ENCODE measurements at places on chromosomes 1 and 21.

DNA sequence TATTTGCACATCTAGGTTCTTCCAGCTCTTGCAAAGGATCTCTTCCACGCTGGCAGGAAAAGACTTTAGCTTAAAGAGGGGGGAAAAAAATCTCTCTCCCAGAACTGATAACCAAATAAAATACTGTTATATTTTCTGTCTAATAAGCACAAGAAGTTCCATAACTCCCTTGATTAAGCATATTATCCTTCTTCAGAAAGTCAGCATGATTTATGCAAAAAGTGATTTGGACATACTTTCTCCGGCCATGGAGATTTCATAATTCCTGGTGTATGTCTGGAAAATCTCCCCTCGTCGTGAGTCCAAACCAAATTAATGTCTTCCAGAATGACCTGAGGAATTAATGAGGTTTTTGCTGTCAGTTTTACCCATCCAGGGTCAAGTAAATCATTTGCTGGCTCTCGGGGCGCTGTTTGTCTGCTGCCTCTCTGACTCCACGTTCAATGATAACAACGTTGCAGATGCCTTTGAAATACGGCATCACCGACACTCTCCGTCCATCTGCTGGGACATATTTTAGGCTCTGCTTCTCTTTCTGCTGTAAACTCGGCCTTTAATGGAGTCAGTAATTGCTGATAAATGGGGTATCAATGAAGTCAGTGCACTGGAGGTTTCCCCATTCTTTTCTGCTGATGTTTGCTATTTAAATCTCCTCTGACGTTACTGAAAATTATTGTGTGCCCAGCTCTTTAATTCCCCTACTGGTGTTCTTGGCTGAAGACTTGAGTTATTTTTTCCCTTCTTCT lies 112.9 kb downstream of the HLX start:
- no peak for DNase-seq

DNA sequence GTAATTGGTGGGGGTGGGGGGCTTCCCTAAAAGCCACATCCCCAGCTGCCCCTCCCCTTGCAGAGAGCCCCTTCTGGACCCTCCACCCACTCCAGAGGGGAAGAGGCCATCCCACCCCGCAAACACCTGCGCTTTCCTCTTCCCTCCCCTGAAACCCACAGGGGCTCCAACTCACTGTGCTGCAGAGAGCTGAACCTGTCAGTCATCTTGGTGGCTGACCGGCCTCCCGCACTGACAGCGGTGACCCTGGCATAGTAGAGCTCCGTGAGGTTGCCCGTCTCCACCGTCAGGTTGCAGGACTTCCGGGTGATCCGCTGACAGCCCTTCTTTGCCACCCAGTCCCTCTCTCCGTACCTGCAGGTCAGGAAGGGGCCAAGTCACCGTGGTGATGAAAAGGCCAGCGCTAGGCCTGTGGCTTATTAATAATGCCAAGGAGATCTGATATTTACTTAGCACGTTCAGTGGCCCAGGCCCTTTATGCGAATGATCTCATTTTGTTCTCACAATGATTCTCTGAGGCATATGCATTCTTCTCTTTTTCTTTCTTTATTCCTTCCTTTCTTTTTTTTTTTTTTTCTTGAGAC lies 5.9 kb downstream of the IL22RA1 start:
- DNase-seq, result no peak

DNA sequence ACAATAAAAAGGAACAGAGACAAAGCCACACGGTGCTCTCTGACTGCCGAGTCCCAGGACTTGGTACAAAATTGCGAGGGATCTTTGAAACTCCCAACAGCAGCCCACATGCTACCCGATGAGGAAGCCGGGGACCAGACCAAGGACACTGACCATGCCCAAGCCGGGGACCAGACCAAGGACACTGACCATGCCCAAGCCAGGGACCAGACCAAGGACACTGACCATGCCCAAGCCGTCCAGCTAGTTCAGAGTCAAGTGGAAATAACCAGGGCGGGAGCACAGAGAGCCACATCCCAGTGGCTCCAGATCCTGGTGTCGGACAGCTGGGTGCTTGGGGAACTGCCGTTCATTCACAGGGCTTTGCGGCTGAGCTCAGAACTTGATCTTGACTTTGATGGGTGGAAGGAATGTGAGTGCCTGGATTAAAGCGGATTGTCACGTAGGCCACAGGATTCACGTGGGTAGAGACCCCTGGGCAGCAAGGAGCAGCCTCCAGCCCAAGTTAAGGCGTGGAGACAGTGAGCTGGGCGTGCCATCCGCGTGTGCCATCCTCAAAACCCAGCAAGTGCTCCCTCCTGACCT lies 16.5 kb upstream of the TRAPPC10 start:
- no peak for DNase-seq

DNA sequence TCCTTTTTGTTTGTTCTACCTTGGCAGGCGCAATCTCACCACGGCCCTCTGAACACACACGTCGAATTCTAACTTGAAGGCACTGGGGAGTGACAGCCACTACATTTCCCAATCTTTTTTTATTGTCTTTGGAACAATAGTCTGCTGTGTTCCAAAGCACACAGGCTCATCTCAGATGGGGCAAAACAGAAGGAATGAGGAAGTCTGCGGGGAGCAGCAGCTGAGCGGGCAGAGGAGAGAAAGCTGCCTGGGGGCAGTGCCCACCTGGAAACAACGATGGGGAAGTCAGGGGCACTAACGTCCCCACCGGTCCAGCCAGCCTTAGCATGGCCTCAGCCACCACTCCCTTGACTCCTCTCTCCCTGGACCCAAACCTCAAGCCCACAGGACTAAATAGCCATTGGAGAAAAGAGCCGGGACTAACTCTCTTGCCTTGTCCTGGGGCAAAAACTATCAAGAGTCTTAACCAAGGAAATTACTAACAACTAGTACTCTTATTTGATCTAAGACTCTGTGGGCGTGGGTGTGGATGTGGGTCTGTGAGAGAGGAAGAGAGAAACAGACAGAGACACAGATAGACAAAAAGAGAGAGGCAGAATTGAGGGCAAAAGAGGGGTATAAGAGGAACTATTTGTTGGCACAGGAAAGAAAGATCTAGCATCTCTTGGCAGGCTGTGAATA lies 34.2 kb downstream of the SYF2 start:
- no peak for DNase-seq

- DNase-seq, result no peak
These were observed 23.4 kb downstream of the SLAMF6 start for GRCh38 chr1:160499631-160500030.

GRCh38 chr1:209659909-209660308 lies 7.7 kb upstream of the LAMB3 start:
- DNase-seq, result peak; percentile 57

DNA sequence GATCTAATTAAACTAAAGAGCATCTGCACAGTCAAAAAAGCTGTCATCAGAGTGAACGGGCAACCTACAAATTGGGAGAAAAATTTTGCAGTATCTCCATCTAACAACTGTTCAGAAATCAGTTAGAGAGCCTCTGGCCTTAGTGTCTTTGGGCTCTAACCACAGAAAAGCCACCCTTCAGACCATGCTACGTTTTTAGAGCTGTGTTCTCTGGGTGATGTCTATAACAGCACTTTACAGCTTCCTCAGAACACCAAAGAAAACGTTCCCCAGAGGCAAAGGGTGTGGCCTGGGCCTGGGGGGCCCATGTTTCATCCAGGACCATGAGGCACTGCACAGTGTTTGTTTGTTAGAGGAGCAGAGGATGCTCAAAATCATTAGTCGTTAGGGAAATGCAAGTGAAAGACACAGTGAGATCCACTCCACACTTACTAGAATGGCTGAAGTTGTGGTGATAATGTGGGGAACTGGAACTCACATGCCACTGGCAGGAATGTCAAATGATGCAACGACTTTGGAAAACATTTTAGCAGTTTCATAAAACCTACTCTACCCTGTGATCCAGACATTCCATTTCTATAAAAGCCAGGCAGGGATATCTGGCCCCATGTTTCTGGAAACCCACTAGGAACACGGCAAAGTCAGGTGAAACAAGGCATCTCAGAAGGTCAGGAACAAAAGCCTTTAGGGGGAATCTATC lies 250.4 kb upstream of the HOOK1 start:
- no peak for DNase-seq

- no peak for DNase-seq
These were observed 71.2 kb downstream of the PSMG1 start for GRCh38 chr21:39111931-39112550.

DNA sequence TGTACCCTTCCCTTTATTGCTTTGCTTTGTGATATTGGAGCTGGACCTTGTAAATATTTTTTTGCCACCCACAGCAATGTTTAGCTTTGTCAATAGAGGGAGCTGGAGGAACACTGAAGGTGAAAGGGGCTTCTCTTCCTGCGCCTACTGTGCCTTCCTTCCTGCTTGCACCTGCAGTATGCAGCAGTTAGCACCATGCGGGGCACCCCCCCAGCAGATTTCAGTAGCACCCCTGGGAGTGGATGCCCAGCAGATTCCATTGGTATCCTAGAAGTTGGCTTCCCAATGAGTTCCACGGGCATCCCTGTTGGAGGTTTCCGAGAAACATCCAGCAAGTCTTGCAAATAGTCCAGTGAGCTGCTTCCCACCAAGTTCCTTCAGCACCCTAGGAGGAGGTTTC lies 25.6 kb downstream of the S100A10 start:
- peak; percentile 66 for DNase-seq

DNA sequence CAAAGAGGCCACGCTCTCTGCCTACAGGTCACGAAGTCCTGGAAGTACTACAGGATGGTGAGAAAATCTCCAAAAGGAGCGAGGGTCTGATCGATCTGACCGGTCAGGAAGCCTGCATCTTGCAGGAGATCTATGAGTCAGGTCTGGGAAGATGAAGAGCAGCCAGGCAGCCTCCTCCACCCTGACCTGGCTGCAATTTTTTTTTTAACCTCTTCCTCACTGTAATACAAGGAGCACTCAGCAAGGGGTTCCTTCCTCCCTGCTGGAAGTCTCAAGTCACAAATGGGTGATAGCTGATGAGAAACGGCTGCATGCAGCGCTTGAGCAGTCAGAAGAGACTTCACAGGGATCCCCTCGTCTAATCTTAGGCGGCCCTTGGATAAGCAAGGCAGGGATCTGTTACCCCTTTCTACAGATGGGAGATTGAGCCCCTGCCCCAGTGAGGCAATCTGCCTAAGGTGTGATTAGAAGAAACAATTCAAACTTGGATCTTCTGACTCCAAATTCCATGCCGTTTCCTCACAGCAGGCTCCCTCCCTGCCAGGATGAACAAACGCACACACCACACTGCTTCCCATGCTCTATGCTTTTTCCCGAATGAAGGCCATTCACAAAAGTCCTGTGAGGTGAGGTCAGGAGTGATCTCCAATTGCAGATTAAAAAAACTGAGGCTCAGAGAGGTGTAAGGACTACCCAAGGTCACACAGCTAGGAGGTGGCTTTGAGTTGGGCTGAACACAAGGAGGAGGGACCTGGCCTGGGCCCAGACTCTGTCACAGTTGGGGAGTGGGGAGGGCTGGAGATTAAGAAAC lies 48.3 kb downstream of the ECE1 start:
- no peak for DNase-seq
